ENCODE measurements at places on chromosomes 16 and 17.

DNA sequence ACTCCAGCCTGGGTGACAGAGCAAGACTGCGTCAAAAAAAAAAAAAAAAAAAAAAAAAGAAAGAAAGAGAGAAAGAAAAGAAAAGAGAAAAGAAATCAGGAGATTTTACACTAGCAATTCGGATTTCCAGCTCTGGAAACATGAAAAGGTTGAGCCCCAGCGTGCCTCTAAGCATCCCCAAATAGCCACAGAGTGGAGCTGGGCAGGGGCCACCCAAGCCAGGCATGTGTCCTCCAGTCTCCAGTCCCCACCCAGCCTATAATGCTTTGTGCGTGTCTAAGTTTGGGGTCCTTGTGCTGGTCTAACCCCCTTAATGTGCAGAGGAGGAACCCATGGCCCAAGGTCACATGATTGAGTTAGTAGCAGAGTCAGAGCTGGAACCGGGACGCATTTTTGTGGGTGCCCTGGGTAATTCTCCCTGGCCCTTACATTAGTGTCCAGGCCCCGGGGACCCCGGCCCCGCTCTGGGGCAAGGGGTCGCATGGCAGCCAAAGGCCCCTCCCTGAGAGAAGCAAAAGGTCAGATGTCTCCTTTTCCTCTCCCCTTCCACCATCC lies 19.9 kb downstream of the ADAM11 start:
- DNase-seq: no peak

DNA sequence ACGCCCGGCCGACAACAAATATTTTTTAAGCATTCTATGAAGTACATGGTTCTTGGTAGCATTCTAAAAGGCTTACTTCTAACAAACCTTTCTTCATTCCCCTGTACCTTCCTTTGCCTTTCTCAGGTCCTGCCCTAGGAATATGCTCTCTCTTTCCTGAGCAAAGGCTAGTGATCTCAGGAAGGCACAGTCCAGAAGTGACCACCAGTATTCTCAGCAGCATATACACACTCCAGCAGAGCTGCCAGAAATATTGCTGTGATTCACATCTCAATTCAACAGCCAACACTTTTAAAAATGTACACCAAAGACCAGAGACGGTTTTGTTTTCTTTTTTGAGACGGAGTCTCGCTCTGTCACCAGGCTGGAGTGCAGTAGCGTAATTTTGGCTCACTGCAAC lies 41.4 kb upstream of the ANKFY1 start:
- no peak for DNase-seq

GRCh38 chr17:36544044-36544306 lies 744 bp upstream of the GGNBP2 start:
- DNase-seq: no peak

DNA sequence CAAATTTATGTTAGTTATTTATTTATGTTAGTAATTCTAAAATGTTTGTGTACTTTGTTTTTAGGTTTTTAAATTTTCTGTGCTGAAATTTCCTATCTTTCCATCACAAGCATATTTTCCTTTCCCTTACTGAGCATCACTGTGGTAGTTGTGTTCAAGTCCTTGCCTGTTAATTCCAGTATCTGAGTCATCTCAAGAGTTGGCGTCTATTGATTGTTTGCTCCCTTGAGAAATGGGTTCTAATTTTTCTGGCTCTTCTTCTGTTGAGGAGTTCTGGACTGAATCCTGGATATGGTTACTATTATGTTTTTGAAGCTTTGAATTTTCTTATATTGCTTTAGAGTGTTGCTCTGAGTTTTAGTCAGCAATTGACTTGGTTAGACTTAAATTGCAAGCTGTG lies 56.3 kb downstream of the GAN start:
- no peak for DNase-seq

GRCh38 chr16:78743556-78743955 lies 644.1 kb downstream of the WWOX start:
- DNase-seq: no peak
